ENCODE measurements at places on chromosomes 3 and 15. TPM values are rescaled to one million over a fixed set of nuclear protein-coding genes. Genes with fewer than 3 reads are reported as not detected.

GRCh38 chr3:111605018-111605417, 9.9 kb upstream of the ZBED2 start:
- no peaks in the 10 kb centered on the region for H3K27me3 ChIP-seq
- H3K4me3 ChIP-seq = peak overlapping the region; percentile 53
- peaks cover 90% of the 10 kb centered on the region for H3K4me1 ChIP-seq
- H3K36me3 ChIP-seq = peaks cover 30% of the 10 kb centered on the region
- peak; percentile 53 for DNase-seq
- peak overlapping the region; percentile 97 for H3K27ac ChIP-seq

- H3K27me3 ChIP-seq = no peaks in the 10 kb centered on the region
- H3K4me1 ChIP-seq = peaks cover 13% of the 10 kb centered on the region
- H3K27ac ChIP-seq = no peak overlapping the region
- no peaks in the 10 kb centered on the region for H3K36me3 ChIP-seq
These were observed 504.2 kb upstream of the PROK2 start for GRCh38 chr3:72288955-72289691.

- DNase-seq = peak; percentile 58
- H3K27ac ChIP-seq = no peak overlapping the region
- no peaks in the 10 kb centered on the region for H3K27me3 ChIP-seq
- no peaks in the 10 kb centered on the region for H3K36me3 ChIP-seq
- H3K4me1 ChIP-seq = peaks cover 8% of the 10 kb centered on the region
- no peak overlapping the region for H3K4me3 ChIP-seq
These were observed 31.8 kb downstream of the FSTL1 start for GRCh38 chr3:120418866-120419490.

DNA sequence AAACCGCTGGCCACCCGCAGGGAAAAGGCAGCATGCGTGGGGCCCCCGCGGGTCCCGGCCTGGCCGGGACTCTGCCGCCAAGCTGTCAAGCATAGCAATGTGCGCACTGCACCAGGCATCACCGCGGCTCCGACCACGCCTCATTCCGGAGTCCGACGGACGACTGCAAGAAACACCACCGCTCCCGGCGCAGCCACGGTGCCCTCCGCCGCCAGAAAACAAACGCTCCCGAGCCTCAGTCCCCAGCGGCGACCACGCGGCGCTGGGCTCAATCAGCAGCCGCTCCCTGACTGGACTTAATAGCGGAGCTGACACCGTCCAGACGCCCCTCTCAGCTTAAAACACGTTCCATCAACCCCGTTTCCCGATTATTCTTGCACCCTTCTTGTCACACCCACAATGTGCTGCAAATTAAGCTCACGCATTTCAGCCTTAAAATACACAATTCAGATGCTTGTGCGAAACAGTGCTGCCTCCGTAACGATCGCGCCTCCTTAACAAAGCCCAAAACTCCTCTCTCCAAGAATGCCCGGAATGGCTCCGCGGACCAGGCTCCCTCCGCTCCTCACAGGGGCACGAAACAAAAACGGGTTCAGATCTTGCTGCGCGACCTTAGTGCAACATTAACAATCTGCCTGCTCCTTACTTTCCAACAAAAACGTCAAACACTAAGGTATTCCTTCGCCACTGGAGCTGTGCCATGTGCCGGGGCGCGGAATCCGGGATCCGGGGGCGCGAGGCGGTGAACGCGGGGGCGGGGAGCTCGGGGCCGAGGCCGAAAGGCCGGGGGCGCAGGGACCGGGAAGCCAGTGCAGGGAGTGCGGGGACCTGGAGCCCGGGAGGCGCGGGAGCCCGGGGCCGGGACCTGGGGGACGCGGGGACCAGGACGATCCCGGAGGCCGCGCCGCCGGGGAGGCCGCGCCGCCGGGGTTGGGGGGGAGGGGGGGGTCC, 655 bp downstream of the CYFIP1 start:
- DNase-seq = peak; percentile 48
- H3K27me3 ChIP-seq = peaks cover 20% of the 10 kb centered on the region
- H3K4me1 ChIP-seq = peaks cover 6% of the 10 kb centered on the region
- H3K27ac ChIP-seq = no peak overlapping the region

DNA sequence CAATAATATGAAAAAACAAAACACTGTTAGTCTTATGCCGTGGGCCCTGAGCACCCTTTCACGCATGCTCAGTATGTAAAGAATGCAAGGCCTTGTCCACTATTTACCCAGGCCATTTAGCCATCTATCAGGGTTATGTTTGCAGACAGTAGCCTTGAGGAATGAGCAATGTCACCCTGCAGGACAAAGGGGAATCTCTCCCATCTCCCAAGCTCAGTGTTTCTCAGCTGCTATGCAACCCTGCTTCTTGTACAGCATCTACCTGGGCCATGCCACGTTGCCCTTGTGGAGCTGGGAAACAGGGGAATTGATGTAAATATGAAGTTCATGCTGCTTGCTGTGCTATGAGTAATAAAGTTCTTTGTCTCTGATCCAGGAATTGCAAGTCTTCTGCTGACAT, 51.5 kb upstream of the SLCO2A1 start:
- no peaks in the 10 kb centered on the region for H3K4me1 ChIP-seq
- H3K4me3 ChIP-seq = no peak overlapping the region
- H3K36me3 ChIP-seq = no peaks in the 10 kb centered on the region
- H3K27me3 ChIP-seq = no peaks in the 10 kb centered on the region
- H3K27ac ChIP-seq = no peak overlapping the region
- DNase-seq = no peak

DNA sequence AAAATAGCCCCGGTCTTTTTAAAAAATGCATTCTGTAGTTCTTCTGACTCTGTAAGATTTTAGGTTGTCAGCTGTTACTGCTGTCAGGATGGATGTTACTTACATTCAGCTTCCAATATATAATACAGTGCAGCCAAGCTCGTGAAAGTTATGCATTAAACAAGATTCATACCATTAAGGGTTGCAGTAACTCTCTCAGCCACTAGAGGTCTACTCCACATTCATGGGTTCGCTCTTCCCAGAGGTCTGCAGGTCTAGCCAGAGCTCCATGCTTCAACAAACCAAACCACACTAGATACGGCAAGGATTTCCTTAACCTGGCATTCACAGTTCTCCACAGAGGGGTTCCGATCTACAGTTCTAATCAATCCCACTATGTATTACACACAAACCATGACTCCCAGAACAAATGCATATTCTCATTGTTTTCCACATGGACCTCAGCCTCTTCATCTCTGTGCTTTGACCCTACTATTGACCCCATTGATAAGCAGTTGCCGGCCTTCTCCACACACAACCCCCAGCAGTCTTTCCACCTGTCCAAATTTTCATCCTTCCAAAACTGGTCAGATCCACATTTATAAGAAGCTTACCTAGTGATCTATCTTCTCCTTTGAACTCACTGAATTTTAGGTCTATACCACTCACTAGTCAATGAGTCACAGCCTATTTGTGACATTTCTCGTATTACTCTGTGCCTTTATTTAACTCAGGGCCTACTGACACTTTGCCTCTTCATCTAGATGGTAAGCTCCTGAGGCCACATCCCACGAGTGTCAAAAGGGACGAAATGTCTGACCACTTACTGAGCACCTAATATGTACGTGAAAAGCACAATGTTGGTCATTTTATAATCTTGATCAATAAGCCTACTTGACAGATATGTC, 33.7 kb downstream of the RORA start:
- peaks cover 3% of the 10 kb centered on the region for H3K27me3 ChIP-seq
- no peaks in the 10 kb centered on the region for H3K4me1 ChIP-seq
- no peak overlapping the region for H3K4me3 ChIP-seq
- no peaks in the 10 kb centered on the region for H3K36me3 ChIP-seq
- H3K27ac ChIP-seq = no peak overlapping the region
- peak; percentile 6 for DNase-seq

DNA sequence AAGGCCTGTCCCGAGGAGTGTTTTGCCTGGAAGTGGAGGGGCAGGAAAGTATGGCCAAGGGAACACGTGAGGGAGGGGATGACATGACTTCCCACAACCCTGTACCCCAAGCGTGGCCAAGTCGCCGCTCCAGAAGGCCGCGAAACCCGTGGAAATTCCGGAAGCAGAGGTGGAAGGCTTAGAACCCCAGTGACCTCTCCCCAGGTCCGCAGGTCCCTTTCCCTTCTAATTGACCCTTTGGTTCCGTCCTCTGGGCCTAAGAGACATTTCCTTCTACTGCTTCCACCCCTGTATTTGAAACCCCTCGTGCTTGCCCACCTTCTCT, 548 bp upstream of the BTBD1 start:
- peaks cover 9% of the 10 kb centered on the region for H3K36me3 ChIP-seq
- peaks cover 22% of the 10 kb centered on the region for H3K4me1 ChIP-seq
- DNase-seq = no peak
- H3K27ac ChIP-seq = peak overlapping the region; percentile 27
- H3K27me3 ChIP-seq = no peaks in the 10 kb centered on the region
- H3K4me3 ChIP-seq = peak overlapping the region; percentile 59

GRCh38 chr15:27095886-27096624, 125.1 kb downstream of the GABRG3 start:
- no peak overlapping the region for H3K4me3 ChIP-seq
- no peaks in the 10 kb centered on the region for H3K4me1 ChIP-seq
- H3K27ac ChIP-seq = no peak overlapping the region

- no peak for DNase-seq
- H3K4me3 ChIP-seq = no peak overlapping the region
- H3K27me3 ChIP-seq = no peaks in the 10 kb centered on the region
- H3K36me3 ChIP-seq = peaks cover 8% of the 10 kb centered on the region
- no peak overlapping the region for H3K27ac ChIP-seq
These were observed 370.5 kb downstream of the CTNNB1 start for GRCh38 chr3:41569632-41570305.

DNA sequence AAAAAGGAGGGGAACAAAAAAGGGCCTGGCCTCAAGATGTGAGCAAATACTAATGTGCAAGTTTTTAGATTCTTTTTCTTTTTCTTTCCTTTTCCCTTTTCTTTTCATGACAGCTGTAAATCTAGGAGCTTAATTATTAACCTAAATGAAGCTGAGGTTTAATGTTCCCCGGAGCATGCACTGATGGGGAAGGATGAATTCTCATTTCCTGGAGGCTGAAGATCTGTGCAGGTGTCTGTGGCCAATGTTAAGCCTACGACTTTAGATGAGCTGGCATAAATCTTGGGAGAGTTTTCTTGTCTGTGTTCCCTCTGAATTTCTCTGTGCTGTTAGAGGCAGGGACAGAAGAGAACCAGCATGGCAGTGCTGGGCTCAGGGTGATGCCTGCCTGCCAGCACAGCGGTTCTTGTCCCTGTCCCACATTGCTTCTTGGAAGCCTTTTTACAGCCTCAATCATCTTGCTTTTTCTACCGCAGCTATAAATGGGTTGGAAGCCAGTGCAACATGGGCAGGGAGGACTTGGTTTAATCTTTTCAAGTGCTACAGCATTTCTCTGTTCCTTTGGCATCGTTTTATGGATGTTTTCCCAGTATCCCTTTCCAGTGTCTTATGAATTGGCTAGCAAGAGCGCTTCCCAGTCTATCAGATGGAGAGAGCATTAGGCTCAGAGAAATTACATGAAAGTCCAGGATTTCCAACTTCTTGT, 119.1 kb downstream of the ATG7 start:
- H3K4me1 ChIP-seq = peaks cover 28% of the 10 kb centered on the region
- H3K27me3 ChIP-seq = no peaks in the 10 kb centered on the region
- no peak overlapping the region for H3K27ac ChIP-seq
- no peak for DNase-seq
- H3K4me3 ChIP-seq = no peak overlapping the region

DNA sequence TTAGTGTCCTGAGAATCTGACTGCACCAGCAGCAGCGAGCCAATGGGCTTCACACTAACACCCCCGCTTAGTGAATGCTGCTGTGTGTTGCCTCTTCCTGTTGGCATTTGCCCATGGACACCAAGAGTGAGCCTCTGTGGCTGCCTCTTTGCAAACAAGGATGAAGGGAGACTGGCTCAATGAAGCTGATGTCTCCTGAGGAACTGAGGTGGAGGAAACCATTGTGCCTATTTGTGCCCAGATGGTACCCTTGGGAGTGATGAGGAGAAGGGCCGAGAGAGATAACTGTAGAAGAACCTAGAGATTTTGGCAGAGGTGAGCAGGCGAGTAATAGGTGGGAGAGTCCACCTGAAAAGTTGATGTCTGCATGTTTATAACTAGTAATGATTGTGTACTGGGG, 51.2 kb downstream of the IL20RB start:
- peaks cover 3% of the 10 kb centered on the region for H3K4me1 ChIP-seq
- H3K27me3 ChIP-seq = no peaks in the 10 kb centered on the region
- H3K27ac ChIP-seq = no peak overlapping the region
- DNase-seq = no peak
- H3K36me3 ChIP-seq = no peaks in the 10 kb centered on the region
- H3K4me3 ChIP-seq = no peak overlapping the region

DNA sequence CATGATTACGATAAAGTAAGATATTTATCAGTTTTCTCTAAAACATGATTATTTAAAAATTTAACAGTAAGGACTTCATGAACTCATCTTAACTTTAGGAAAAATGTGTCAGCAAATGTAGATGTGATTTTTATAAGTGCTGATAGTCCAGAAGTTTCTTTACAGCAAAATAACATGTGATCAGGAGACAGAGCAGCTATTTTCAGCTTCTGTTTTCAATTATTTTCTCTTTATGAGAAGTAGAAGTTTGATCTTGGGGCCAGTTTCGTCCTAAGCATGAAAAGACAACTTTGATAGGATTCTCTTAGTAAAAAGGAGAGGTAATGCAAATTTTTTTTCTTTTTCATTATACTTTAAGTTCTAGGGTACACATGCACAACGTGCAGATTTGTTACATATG, 96.5 kb upstream of the TSPAN3 start:
- DNase-seq = no peak
- H3K27me3 ChIP-seq = no peaks in the 10 kb centered on the region
- H3K4me3 ChIP-seq = no peak overlapping the region
- peaks cover 17% of the 10 kb centered on the region for H3K4me1 ChIP-seq
- H3K36me3 ChIP-seq = no peaks in the 10 kb centered on the region

GRCh38 chr15:92095693-92096092, 242.2 kb downstream of the SLCO3A1 start:
- H3K27me3 ChIP-seq = no peaks in the 10 kb centered on the region
- H3K4me3 ChIP-seq = no peak overlapping the region
- peak; percentile 22 for DNase-seq

DNA sequence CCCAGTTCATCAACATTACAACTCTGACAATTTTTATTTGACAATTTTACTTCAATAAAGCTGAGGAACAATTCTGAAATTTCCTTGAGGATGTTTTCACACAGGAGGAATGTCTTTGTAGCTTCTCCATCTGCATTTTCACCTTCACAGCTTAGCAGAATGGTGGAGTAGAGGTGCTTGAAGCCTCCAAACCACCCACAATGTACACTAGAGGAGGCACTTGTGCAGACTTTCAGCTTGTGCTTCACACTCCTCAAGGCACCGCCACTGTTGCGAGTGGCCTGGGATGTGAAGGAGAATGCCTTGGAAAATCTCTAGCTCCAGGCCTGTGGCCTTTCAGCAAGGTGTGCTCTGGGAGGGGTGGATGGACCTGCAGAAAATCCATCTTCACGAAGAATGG, 181.9 kb downstream of the EPHB1 start:
- H3K4me1 ChIP-seq = no peaks in the 10 kb centered on the region
- no peaks in the 10 kb centered on the region for H3K27me3 ChIP-seq
- no peaks in the 10 kb centered on the region for H3K36me3 ChIP-seq
- H3K27ac ChIP-seq = no peak overlapping the region
- no peak for DNase-seq

PFKFB4 gene
- 5.4 TPM for total RNA-seq

ABI3BP gene
- not detected for total RNA-seq

OXTR gene
- 0.74 TPM for total RNA-seq

KCNMB2 gene
- total RNA-seq = not detected

RBP2 gene
- not detected for total RNA-seq

ECE2 gene
- not detected for total RNA-seq

ZNF717 gene
- total RNA-seq = 13.0 TPM

ARHGAP11A gene
- 131 TPM for total RNA-seq
